ENCODE measurements at places on chromosomes 5 and 9.

GRCh38 chr9:114580609-114581193, 6.9 kb upstream of the ATP6V1G1 start:
- no peak for DNase-seq

GRCh38 chr9:71446106-71446472, 322.2 kb downstream of the CEMIP2 start:
- DNase-seq = no peak

GRCh38 chr9:89554307-89555035, 50.3 kb upstream of the GADD45G start:
- no peak for DNase-seq

GRCh38 chr5:120803282-120803681, 339.2 kb downstream of the PRR16 start:
- DNase-seq = no peak

Data from CMK (cell line).